ENCODE measurements at places on chromosomes 6 and 20.

DNA sequence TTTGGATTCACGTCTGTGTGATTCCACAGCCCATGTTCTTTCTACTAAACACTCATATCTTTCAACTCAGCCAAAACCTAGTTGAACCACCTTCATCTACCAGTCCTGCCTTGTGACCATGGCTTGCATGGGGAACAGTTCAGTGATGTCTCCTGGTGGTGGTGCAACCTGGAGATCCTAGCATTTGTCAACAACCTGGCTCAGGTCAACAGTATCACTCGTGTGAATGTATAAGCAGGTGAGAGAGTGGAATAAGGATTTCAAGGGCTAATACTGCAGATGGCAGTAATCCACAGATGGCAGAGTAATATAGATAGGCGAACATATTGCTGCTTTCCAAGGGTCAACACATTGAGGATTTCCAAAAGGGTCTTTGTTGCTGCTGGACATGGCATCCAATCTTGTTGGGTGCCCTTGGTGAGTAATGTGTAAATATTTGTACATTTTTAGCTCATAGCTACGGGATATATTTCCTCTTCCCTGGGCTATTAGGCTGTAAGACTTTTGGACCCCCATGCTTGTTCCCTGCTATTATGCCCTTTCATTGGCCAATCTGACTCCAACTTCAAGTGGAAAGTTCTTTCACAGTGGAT is 13.4 kb downstream of the PBOV1 start:
- no peak for DNase-seq

DNA sequence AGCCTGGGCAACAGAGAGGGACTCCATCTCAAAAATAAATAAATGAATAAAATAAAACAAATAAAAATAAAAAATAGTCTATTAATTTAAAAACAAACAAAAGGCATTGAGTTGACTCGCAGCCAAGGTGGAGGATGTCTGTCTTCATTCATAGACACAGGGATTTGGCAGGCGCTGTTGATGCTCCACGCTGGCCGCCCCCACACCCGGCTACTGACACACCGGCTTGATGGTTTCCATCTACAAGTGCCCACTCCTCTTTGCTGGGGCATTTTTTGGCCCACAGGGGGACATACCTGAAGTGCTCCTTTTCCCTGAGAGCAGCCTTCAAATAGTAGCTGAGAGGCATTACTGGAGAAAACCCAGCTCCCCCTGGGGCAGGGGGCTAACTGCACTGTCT is 178.3 kb upstream of the RALGAPA2 start:
- no peak for DNase-seq

GRCh38 chr6:21468461-21468860 is 125.1 kb upstream of the SOX4 start:
- DNase-seq, result no peak

DNA sequence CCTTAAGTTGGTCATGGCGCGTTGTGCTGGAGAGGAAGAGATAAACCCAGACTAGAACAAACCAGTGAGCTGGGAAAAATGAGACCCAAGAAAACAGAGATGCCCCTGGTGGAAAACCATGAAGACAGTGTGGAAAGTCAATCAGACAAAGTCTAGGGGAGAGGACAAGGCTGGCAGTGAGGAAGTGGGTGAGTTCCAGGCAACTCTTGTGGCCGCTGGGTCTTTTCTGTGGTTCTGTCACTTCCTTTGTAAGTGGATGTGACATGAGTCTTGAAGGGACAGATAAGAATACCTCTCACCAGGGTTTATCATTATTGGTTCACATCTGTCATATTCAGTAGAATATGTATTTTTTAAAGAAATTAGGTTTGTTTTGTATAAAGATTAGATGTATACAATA is 738.4 kb downstream of the DHX35 start:
- no peak for DNase-seq

DNA sequence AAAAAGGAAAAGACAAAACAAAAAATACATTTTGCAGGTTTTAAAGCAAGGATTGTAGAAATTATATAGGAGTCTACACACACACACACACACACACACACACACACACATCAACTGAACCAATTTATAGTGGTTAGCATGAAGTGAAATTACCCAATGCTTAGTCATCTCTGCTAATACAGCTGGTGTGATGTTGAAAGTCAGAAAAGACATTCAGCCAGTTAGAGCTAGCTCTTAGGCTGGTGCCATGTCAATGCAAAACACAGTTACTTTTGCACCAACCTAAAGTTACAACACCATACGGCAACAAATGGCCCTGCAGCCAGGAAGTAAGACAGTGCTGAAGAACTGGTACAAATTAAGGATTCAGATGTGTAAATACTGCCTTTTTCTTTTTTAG is 15.2 kb downstream of the FAM210B start:
- DNase-seq, result peak; percentile 98

DNA sequence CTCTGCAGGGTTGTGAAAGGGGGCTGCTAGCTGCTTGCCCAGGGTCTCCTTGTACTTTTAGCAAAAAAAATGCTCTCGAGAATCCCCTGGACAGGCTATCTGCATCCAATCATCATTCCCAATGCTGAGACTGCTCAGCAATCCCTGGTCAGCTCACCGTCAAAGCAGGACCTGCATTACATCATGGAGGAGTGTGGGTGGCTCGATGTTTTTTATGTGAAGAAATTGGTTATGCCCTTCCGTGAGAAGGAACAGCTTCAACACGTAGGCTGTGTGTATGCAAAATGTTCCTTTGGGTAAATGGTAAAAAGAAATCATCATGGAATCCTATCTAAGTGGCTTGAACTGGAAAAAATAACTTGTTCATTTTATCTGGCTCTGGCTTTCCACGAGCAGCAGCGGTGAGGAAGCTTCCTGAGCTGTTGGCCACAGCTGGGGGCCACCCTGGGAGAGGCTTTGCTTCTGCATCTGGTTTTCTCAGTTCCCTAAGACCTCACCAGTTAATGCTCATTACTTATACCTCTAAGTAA is 111.4 kb downstream of the FYN start:
- DNase-seq, result peak; percentile 55

DNA sequence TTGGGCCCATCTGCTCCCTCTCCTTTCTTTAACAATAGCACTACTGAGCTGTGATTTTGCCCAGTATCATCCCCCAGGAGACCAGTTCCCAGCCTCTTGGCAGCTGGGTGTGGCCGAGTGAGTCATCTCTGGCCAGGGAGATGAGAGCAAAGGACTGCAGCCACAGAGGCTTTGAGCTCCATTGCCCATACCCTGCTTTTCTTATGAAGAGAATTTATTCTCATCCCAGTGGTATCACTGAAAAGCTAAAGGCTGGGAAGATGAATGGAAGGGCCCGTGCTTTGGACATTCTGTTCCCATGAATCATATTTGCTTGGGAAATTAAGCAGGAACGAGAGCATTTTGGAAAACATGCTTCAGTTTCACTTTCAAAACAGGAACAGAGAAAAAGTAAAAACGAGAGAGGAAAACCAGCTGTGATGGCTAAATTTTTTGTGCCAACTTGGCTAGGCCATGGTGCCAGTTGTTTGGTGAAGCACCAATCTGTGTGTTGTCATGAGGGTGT is 14.9 kb downstream of the CST3 start:
- peak; percentile 90 for DNase-seq

- DNase-seq, result no peak
Measured at GRCh38 chr6:122246906-122247658, 152.4 kb upstream of the HSF2 start.

- no peak for DNase-seq
Measured at GRCh38 chr20:38338849-38339520, 7.3 kb upstream of the LBP start.

DNA sequence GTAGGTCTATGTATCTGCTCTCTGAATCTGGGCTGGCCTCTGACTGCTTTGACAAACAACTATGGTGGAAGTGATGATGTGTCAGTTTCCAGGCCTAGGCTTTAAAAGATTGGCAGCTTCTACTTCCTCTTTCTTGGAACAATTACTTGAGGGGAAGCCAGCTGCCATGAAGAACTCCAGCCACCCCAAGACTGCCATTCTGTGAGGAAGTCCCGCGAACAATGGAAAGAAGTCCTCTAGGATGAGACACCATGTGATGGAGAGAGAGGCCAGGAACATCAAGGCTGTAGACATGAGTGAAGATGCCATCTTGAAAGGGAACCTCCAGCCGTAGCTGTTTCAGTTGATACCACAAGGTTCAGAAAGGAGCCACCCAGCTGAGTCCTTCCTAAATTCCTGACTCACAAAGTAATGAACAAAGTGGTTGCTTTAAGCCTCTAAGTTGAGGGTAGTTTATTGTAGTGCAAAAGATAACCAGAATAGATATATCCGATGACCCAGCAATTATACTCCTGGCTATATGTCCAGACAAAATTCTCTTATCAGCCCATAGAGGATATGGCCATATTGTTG is 15.3 kb upstream of the TCF15 start:
- no peak for DNase-seq

GRCh38 chr6:154343473-154344308 is 12.9 kb downstream of the IPCEF1 start:
- peak; percentile 40 for DNase-seq

DNA sequence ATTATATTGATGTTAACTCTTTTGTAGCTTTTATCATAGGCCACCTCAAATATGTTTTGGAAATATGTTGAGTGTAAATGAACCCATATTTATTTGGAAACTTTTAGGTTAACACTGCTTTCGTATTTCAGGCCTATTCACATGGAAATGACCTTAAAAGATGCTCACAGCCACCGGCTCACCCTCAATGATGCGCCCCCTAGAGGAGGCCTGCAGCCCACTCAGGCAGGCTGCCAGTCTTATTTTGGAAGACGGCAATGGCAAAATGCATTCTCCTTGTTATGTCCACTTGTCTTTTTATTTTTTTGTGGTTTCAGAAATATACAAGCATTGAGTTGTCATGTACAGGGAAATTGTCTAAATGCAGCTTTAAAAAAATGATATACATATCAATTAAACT is 869.7 kb downstream of the PHF3 start:
- no peak for DNase-seq

- no peak for DNase-seq
Measured at GRCh38 chr6:100658486-100658885, 193.8 kb upstream of the SIM1 start.

DNA sequence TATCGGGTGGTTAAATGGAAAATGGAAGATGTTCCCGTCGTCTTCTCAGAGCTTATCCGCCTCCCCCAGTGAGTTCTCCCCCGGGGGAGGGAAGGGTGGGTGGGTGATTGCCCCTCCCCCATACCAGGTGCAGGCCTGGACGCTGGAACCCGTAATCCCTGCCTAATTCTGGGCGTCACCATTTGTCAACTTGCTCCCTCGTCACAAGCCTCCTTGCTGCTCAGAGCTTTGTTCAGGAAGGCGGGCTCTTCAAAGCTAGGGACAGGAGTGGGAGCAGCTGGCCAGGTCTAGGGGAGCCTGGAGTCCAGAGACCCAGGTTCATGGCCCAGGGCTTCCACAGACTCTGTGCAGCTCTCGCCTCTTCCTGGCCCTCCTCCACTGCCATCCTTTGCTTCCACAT is 25.6 kb downstream of the CDH22 start:
- no peak for DNase-seq

DNA sequence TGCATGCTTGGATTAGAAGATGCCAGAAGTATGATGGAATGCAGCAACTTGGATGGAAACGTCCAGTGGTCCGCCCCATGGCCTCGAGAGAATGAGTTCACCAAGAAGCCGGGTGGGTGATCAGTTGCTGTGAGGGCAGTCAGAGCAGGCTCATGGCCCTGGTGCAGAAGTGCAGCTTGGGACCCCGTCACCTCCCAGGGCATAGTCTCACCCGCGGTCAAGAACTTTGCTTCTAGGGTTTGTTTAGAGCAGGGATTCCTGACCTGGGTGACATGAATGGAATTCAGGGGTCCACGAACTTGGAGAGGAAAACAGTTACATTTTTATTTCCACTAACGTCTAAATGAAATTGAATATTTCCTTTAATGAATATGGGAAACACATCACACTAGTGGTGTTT is 216.5 kb upstream of the SNX9 start:
- DNase-seq, result no peak

- peak; percentile 88 for DNase-seq
Measured at GRCh38 chr20:17836303-17836861, 132.2 kb downstream of the SNX5 start.

- DNase-seq, result peak; percentile 98
Measured at GRCh38 chr20:35768731-35769664, 2.8 kb upstream of the PHF20 start.

DNA sequence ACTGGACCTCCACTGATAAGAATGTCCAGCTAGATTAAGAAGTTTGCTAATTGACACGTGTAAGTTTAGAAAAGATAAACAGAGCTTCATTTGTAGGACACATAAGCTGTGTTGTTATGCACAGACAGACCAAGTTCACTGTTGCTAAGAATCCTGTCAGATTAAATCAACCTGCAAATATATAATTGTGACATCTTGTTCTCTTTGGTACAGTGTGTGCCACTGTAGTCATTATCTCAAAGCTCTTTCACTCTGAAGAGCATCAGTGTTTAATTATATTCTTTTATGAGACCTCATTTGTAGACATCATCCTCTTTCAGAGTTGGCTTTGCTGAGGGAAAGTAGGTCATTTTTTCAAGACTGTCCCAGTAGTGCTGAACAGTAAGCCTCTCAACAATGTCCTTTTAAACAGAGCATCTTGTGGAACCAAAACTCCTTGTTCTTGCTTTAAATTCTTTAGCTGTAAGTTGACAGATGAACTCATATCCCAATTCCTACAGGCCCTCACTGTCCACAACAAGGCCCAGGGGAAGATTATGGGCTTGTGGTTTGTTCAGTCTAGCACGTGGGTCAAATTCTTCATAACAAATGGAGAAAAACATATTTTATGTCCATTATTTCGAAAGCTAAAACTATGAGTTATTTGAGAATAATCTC is 252.4 kb downstream of the HDGFL1 start:
- DNase-seq, result peak; percentile 84

DNA sequence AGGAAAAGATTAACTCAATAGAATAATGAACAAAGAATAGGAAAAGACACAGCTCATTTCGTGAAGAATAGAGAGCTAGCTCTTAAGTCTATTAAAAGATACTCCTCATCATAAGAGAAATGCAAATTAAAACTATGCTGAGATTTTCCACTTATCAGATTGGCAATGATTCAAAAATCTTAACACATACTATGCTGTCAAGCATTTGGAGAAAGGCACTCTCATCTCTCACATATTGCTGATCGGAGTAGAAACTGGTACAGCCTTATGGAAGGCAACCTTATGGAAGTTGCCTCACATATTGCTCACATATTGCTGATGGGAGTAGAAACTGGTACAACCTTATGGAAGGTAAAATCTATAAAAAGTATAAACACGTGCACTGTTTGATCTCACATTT is 21.4 kb upstream of the PLAGL1 start:
- DNase-seq, result peak; percentile 7

- DNase-seq, result peak; percentile 98
Measured at GRCh38 chr6:43516697-43517504, at the start of the genes POLR1C and YIPF3. POLR1C (plus strand) TSS chr6:43517089; CDS start chr6:43517110, 21 bp downstream. YIPF3 (minus strand) TSS chr6:43516926; CDS start chr6:43516807, 119 bp downstream.

DNA sequence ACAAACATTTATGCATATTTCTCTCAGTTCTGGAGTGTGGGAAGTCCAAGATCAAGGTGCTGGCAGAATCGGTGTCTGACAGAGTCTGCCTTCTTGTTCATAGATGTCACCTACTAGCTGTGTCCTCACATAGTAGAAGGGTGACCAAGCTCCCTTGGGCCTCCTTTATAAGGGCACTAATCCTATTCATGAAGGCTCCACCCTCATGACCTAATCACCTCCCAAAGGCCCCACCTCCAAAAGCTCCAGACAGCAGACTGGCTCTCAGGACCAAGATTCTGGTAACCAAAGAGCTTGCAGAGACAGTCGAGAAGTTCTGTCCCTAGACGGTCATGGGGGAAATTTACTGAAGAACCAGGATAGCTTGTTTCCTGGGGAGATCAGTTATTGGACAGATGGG is 139.1 kb downstream of the COL9A1 start:
- DNase-seq, result no peak

- peak; percentile 40 for DNase-seq
Measured at GRCh38 chr6:154754152-154754551, 20.9 kb downstream of the SCAF8 start.

GRCh38 chr6:30700340-30700739 is 9.6 kb upstream of the NRM start:
- no peak for DNase-seq

Data from iris pigment epithelial cell (primary cell).